ENCODE measurements at places on chromosomes 5 and 9.

DNA sequence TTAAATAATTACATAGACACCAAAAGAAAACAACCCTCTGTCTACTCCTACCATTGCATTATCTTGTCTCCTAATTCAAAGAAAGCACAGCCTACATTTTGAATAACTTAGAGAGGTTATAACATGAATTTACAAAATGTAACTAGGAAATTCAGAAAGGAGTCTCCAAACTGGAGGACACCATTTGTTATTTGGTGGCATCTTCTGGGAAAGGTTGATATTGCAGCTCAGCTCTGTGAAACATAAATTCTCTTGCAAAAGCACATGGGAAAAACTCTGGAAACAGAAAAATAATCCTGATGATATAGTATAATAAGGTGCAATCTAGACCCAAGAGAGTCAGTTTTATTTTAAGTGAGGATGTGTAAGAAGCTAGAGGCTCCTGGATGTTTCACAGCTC is 215.3 kb downstream of the MLLT3 start:
- no peak for DNase-seq

DNA sequence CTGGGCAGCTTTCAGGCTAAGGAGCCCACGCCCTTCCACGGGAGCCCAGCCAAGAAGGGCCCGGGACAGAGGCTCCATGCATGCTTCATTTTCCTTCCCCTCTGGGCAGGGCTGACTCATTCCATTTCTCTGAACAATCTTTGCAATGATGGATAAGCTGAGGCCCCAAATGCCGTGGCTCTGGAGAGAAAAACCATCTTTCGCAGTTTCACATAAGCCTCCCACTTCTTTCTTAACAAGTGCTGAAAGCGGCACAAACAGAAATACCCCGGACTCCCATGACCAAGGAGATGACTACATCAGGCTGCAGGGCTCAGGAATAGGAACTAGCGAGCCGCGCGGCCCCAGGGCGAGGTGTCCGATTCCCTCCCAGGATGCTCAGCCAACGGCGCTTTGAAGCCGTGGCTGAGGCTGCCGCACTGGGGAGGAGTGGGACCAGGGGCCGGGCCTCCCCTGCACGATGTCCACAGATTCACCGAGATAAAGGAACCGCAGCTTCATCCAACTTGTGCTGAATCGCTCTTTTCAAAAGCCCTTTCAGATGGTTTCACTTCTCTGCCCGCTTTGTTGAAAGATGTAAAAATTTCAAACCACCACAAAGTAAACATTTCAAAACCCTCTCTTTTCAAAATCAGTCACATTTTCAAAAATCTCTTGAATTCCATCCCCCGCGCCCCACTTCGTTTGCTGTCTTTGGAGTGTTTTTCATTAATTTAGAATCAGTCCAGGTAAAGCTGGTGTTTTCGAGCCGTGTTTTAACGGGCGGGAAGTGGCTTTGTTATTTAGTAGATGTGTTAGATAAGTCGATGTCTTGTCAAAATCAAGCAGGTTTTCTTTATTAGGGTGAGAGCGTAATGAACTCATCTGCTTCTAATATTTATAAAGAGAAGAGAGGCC is 96.5 kb upstream of the LMX1B start:
- DNase-seq = peak; percentile 39

- DNase-seq = no peak
Observed at GRCh38 chr9:91208419-91208745, 153.3 kb downstream of the AUH start.

- DNase-seq = no peak
Observed at GRCh38 chr5:94544031-94544650, 74.3 kb downstream of the KIAA0825 start.

DNA sequence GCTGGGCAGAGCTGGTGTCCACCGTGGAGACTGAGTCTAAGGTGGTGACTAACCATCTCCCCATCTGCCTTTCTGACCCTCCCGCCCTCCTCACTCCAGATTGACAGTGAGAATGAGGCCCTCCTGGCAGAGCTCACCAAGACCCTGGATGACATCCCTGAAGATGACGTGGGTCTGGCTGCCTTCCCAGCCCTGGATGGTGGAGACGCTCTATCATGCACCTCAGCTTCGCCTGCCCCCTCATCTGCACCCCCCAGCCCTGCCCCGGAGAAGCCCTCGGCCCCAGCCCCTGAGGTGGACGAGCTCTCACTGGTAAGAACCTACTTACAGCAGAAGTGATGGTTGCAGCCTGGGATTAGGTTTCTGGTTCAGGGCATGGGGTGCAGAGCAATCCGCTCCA is 96.5 kb downstream of the PPARGC1B start:
- no peak for DNase-seq

DNA sequence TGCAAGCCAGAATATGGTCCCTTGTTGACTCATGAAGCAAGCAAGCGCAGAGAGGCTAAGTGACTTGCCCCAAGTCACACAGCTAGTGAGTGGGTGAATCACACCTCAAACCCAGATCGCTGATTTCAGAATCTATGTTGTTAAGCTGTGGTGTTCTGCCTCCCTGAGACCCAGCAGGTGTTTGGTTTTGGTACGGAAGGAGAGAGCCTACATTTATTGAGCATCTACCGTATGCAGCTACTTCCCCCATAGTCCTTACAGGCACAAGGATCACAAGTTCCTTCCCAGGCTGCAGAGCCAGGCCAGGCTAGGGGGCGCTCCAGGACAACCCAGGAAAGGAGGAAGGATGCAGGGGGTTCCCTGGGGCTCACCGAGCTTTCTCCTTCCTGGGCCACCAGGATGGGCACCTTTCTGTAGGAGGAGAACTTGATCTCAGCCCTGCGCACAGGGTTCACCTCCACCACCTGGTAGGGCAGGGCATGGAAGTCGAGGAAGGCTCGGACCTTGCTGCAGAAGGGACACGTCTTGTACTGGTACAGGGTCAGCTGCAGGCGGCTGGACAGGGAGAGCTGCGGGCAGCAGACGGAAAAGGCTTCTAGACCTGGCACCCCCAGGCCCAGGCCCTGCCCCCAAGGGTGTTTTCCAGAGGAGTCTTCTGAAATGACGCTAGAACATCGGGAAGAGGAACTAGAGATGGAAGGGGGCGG is 2.5 kb downstream of the PTGES2 start:
- no peak for DNase-seq

- DNase-seq = no peak
Observed at GRCh38 chr5:3854188-3854821, 258.7 kb downstream of the IRX1 start.

- peak; percentile 28 for DNase-seq
Observed at GRCh38 chr9:76987594-76988200, 31.8 kb upstream of the FOXB2 start.

- DNase-seq = no peak
Observed at GRCh38 chr5:37316027-37316426, 54.9 kb downstream of the NUP155 start.

DNA sequence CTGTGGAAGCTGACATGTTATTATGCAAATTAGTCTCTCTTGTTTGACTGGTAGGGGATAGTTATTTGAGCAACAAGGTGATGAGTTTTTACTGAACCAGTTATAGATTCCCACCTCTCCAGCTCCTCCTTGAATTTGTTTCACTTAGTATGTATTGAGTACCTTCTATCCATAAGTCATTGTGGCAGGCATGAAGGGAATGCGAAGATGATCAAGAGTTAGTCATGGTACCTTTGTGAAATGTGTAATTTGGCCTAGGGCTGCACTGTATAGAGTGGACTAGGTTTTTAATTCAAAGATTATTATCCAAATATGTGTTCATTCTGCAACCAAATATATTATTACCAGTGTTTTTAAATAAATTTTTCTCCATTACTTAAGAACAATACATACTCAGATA is 110.1 kb downstream of the HACD4 start:
- DNase-seq = no peak

- no peak for DNase-seq
Observed at GRCh38 chr5:141941307-141941706, 16.7 kb downstream of the PCDH12 start.
